SIG-M5 (cell line): ENCODE measurements at places on chromosomes 5 and 9.

- DNase-seq, result no peak
Observed at GRCh38 chr5:100854591-100854990, 48.5 kb downstream of the ST8SIA4 start.

- DNase-seq, result no peak
Observed at GRCh38 chr5:91177085-91177484, 206.0 kb downstream of the ARRDC3 start.

DNA sequence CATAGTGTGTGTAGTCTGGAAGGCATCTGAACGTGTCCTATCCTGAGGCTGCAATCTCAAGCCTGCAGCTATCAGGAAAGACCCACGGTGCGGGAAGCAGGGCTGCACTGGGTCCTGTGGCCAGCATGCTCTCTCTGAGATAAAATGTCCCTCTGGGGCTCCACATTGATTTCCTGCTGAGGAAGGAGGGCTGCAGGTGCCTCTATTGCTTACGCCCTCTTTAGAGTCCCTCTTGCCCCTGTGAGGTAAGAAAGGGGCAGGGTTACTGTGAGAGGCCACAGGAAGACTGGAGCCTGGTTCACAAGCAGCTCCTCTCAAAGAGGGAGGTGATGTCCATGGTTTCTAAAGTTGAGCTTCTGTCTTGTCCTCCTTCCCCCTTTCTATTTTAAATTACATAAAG is 299.9 kb upstream of the RFX3 start:
- no peak for DNase-seq

DNA sequence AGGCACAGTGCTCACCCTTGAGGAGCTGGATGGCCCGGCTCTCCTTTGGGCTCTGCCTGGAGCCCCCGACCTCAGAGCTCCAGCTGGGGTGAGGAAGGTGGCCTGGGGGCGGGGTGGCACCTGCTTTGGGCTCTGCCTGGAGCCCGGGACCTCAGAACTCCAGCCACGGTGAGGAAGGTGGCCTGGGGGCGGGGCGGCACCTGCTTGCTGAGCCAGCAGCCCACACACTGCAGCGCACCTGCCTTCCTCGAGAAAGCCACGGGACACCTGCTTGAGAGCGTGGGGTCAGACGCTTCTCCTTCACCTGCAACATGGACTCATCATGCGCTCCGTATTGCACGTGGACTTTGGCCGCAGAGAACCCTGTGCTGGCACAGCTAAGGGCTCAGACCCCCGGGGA is 51.8 kb downstream of the IRX2 start:
- no peak for DNase-seq

DNA sequence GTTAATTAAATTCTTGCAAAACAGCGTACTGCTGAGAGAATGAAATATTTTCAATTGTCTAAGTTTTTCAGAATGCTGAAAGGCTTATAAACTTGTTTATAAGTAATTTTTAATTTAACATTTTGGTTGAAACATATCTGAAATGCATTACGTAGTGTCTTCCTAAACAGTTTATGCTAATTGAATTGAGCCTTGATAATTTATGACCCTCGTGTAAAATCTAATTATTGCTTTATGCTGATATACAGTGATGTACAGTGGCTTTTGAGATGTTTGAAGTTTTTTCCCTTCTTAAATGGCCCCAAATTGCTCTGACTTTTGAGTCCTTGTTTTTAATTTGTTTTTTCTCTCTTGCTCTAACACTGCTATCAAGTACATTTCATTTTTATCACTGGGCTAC is 262.7 kb downstream of the FBXL7 start:
- DNase-seq, result no peak

- no peak for DNase-seq
Observed at GRCh38 chr9:135242049-135242396, 154.6 kb downstream of the OLFM1 start.

GRCh38 chr5:179869101-179869500 is 10.5 kb upstream of the MRNIP start:
- no peak for DNase-seq

DNA sequence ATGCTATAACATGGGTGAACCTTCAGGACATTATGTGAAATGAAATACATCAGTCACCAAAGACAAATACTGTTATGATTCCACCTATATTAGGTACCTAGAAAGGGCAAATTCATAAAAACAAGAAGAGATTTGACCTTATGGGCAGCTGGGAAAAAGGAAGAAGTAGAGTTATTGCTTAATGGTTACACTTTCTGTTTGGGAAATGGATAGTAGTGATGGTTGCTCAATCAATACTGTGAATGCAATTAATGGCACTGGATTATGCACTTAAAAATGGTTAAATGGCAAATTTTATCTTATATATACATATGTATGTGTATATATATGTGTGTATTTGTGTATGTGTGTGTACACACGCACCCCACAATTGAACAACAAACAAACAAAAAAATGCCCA is 15.2 kb downstream of the FKBP15 start:
- no peak for DNase-seq

DNA sequence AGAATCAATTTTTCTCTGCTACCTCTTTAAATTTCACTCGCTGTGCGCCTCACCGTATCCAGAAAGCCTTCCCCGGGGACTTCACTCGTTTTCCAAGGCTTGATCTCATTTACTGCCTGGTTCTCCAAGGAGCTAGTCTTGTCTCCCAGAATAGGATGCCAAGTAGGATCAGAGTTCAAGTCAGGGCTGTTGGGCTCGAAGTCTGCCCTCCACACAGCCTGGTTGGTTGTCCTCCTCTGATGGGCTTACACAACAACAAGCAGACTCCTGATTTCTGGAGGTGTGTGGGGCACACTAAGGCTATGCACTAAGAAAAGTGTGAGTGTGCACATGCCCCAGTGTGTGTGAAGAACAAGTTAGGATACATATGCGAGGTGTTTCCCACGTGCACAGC is 14.0 kb upstream of the TNIP1 start:
- DNase-seq, result no peak

- DNase-seq, result no peak
Observed at GRCh38 chr9:34591917-34592866, 2.7 kb upstream of the CNTFR start.

DNA sequence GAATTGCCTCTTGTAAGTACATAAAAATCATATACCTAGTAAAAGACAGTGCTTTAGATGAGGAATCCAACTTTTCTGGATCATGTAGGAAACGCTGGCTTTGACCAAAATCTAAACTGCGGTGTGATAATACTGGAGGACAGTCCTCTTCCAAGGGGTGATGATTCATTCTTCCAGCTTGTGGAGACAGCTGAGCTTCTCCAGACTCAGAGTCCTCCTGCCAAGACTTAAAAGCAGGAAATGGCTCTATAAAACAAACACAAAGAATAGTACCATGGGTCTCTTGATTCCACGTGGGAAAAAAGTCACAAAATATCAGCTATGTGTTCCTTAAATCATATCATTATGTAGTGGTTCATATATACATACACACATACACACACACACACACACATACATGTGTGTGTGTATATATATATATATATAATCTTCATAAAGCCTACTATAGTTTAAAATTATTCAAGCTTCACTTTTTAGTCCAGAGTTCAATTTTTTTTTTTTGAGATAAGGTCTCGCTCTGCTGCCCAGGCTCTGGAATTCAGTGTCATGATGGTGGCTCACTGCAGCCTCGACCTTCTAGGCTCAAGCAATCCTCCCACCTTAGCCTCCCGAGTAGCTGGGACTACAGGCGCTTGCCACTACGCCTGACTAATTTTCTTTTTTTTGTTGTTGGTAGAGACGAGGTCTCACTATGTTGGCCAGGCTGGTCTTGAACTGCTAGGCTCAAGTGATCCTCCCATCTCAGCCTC is 65.0 kb downstream of the PKD2L2 start:
- no peak for DNase-seq

DNA sequence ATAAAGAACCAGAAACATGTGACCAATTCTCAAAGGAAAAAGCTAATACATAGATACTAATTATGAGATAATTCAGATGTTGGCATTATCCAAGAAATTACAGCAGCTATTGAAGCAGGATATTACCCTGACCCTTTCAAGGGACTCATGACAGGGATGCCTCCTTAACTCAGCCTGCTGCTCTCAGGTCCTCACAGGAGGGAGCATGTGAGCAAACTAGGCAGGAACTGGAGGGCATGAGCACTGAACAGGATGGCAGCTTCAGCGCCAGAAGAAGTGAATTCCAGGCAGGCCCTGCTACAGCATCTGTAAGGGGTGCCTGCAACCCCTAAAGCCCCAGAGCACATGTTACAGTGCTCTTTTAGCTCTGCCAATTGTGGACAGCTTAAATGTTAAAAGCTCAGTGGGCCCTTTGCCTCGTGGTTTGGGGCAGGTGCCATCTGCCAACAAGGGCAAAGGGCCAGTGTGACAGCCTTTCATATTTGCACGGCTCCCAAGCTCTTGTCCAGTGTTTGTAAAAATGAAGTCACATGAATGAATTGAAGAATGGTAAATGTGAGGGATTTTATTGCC is 464.7 kb upstream of the COX7C start:
- no peak for DNase-seq

- DNase-seq, result no peak
Observed at GRCh38 chr5:142698447-142699183, 12.7 kb upstream of the FGF1 start.

DNA sequence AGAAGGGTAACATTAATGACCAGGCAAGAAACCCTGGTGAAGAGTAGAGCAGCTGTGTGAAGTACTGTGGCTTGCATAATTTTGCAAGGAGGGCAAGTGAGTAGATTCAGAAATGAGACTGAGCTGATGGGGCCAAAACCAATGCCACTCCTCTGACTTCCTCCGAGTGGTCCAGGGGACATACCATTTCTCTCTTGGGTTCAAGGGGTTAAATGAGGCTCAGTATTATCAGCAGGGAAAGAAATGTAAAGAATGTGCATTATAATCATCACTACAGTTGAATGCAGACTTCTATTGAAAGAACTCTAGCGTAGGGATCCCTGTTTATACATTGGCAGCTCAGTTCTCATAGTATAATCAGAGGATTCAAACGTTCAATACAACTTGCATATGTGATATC is 9.9 kb downstream of the POLR3G start:
- no peak for DNase-seq

DNA sequence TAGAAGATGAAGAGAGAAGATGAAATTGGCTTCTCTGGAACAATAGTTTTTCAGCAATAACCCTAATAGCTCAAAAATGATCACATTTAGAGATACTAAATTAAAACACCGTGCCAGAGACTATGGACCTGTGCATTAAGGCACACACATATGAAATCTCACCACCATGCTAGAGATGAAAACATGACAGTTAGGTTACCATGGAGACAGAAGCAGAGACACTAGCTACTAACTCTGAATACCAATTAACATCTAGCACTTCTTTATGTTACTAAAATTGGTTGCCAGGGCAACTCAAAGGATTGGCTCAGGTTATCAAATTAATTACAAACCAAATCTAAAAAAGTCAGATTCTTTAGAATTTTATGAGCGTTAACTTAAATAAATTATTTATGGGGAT is 337.7 kb downstream of the PLK2 start:
- DNase-seq, result no peak

- DNase-seq, result peak; percentile 20
Observed at GRCh38 chr5:65742565-65743231, 20.7 kb downstream of the NLN start.

DNA sequence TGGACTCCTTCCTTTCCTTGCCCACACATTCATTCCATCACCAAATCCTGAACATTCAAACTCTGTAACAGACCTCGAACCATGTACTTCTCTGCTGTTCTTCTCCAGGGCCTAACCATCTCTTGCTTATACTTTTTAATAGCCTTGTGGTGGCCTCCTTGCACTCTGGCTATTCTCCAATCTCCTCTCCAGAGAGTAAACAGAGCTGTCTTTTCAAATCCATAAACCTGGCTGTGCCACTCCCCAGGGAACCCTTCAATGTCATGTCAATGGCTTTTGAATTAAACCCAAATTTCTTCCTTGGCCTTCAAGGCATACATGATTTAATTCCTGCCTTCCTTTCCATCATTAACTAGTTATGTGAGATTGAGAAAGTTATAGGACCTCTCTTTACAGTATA is 277.6 kb upstream of the EFNA5 start:
- DNase-seq, result no peak

GRCh38 chr5:68463606-68464005 is 248.1 kb downstream of the PIK3R1 start:
- DNase-seq, result no peak

- no peak for DNase-seq
Observed at GRCh38 chr5:66406761-66407336, 189.3 kb upstream of the MAST4 start.

DNA sequence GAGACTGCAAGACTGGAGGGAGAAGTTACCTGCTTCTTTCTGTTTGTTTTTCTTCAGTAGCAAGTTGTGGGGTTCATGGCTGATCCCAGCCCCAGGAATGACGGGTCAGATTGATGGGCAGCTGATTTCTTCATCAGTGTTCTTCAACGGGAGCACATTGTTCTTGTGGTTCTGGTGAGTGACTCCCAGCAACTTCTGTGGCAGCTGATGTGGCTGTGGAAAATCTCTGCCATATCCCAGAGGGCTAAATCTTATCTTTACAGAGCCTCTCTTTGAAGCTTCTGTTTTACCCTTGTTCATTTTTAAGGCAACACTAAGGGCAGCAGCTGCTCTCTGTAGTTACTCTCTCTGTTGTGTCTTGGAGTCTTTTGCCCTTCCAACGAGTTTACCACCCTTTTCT is 710.3 kb downstream of the PRELID2 start:
- no peak for DNase-seq

DNA sequence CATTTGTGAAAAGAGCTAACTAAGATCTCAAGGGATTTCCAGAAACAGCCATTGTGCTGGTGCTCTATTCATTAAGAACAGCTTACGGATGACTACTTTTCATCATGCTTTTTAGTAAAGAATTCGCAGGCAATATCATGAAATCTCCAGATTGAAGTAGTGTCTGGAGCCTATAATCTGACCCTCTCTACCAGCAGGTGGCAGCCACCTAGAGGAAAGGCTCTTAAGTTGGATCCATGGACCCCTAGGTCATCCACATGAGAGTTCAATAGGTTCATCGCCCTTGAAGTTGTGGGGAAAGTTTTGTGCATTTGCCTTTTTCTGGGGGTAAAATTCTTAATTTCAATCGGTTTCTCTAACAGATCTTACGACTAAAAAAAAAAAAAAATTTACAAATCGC is 82.3 kb downstream of the SLC1A3 start:
- DNase-seq, result no peak

- no peak for DNase-seq
Observed at GRCh38 chr5:107455111-107455544, 215.6 kb downstream of the EFNA5 start.

- no peak for DNase-seq
Observed at GRCh38 chr5:83255268-83255667, 177.9 kb downstream of the XRCC4 start.

DNA sequence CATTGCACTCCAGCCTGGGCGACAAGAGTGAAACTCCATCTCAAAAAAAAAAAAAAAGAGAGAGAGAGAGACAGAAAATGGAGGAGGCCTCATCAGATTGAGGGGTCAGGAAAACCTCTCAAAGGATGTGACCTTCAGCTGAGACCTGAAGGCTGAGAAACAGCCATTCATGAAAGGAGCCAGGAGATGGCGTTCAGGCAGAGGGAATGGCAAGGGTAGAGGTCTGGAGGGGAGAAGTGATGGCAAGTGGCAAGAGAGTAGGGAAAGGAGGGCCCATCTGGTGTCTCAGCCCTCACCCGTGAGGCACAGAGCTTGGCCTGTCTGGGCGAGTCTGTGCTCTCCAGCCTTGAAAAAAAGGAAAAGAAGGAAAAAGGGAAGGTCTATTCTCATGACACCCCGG is 17.0 kb downstream of the CAMK2A start:
- DNase-seq, result no peak
